CD4-positive, alpha-beta memory T cell (primary cell): ENCODE measurements at places on chromosomes 13 and 19.

DNA sequence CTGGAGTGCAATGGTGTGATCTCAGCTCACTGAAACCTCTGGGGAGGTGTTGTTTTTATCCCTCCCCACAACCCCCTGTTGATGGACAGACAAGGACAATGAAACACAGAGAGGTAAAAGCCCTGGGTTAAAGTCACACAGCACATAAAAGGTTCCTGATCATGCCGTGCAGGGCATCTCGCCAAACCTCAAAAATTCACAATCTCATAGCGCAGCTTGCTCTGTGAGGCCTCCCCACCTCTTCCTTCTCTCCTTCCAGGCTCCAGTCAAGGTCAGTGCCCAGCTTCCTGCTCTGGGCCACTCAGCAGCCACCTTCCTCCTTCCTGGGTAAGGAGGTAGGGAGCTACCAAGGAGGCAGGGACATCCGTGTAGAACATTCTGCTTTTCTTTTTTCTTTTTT lies 2.3 kb downstream of the FUT2 start:
- no peak for DNase-seq

DNA sequence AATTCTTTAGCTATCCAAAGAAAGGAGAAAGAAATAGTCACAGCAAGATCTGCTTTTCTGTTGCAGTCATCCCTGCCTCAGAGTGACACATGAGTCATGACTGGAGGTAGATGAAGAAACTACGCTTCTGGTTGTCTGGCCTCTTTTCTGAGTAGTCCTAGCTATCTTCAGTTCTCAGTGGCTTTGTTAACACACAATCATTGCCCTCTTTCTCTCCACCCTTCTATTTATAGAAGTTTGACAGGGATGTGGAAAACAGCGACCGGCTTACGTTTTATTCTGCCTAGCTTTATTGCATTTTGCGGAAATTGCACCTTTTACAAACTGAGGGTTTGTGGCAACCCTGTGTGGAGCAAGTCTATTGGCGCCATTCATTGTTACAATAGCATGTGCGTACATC lies 26.7 kb downstream of the SPATA13 start:
- DNase-seq: no peak

DNA sequence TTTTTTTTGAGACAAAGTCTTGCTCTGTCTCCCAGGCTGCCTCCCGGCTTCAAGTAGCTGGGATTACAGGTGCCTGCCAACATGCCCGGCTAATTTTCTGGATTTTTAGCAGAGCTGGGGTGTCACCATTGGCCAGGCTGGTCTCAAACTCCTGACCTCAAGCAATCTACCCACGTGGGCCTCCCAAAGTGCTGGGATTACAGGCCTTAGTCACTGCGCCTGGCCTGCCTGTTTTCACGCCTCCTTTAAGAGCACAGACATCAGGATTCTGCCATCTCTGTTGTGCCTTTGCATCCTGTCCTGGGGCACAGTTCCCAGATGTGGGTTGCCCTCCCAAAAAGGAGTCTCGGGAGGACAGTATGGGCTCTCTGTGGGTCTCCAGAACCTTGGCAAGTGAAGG lies 2.5 kb upstream of the PRAM1 start:
- DNase-seq: no peak

- DNase-seq: peak; percentile 17
These were observed 3.6 kb upstream of the CEACAM3 start for GRCh38 chr19:41792513-41793413.

GRCh38 chr19:8517551-8518442 lies 3.8 kb upstream of the ZNF414 start:
- DNase-seq: peak; percentile 65

GRCh38 chr13:43134868-43135267 lies 111.5 kb downstream of the DNAJC15 start:
- DNase-seq: no peak

DNA sequence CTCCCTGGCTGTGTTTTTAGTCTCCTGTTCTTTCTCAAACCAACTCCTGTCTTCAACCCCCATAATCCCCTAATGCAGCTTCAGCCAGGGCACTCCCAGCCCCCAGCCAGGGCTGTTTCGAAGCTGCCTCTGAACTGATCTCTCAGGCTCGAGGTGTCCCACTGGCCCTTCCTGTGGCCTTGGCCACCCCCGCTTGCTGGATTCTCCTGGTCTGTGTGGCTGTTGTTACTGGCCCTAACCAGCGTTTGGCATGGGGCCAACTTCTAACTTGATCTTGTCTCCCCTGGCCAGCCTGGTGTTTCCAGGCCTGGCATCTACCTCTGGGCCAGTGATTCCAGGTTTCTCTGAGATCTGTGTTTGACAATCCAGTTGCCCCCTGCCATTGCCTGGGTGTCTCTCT lies 11.0 kb downstream of the XAB2 start:
- no peak for DNase-seq

- no peak for DNase-seq
These were observed 9.7 kb downstream of the DEDD2 start for GRCh38 chr19:42207767-42208271.

DNA sequence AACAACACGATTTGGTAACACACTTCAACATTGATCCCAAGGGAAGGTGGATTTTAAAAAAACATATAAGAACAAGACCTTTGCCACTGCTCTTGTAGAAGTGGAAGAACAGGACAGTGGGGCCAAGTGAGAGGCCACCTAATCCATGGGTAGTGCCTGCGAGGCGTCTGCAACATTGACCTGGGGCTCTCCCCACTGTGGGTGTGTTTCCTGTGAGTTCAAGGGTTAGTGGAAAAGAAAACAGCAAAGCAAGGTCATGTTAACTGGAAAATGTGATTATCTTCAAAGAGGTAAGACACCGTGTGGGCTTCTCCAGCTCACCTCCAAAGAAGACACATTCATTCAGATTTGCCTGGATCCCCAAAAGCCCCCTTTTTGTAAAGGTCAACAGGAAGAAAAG lies 327.0 kb downstream of the UQCRFS1 start:
- DNase-seq: no peak

- DNase-seq: no peak
These were observed 464.9 kb upstream of the GPC6 start for GRCh38 chr13:92761710-92762109.

DNA sequence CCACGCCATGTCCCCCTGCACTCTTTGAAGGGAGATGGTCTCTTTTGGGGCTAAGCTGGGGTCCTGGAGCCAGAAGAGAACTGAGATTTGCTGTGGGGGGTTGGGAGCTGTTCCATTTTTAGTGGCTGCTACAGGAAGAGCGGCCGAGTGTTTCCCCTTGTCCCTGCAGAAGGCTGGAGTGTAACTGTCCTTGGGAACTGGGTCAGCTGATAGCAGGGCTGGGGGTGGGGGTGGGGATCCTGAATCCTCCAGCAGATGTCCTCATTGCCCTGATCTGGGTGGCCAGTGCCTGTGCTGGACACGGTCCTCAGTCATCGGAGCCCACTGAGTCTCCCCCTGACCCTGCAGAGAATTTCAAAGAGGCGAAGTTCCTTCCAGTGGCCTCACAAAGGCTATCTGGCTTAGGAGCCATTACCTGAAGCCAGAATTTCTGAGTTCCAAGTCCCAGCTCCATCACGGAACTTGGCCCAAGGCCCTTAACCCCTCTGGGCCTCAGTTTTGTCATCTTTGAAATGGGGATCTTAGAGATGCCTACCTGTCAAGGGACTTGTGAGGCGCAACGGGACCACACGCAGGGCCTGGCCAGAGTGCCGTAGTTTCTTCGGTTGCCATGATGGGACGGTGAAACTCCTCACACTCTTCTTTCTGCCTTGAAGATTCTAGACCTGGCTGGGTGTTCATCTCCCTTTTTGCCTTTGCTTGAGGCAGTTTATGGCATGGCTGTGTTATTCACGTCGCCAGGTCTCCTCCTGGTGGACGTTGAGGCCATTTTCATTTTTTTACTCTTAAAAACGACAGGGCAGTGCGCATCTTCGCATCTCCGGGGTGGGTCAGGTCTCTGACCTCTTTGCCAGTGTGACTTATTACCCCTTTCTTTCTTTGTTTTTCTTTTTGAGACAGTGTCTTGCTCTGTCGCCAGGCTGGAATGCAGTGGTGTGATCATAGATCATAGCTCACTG lies 51.9 kb downstream of the DNM2 start:
- DNase-seq: peak; percentile 20

DNA sequence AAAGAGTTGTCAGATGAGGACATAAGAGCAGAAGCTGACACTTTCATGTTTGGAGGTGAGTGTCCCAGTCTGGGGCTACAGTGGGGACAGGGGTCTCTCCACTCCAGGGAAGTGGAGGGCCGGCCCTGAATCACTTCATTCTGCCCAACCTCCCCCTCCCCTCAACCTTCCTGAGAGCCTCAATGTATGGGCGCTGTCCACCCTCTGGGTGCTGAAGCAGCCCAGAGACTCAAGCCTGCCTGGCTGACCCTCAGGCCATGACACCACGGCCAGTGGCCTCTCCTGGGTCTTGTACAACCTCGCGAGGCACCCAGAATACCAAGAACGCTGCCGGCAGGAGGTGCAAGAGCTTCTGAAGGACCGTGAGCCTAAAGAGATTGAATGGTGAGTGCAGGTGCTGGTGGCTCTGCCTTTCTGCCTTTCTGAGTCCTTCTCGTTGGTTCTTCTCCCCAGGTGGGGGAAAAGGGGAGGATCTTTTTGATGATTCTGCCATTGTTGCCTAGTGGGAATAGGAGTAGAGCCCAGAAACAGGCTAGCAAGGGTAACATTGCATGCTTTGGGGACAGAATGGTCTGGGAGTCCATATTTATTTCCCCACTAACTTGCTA lies 8.8 kb downstream of the CYP4F8 start:
- DNase-seq: no peak

- DNase-seq: no peak
These were observed 266.3 kb downstream of the PCDH20 start for GRCh38 chr13:61149331-61149730.

GRCh38 chr13:98486412-98486811 lies 90.5 kb downstream of the STK24 start:
- DNase-seq: no peak

GRCh38 chr13:90448466-90449037 lies 898.9 kb upstream of the MIR17HG start:
- no peak for DNase-seq

- no peak for DNase-seq
These were observed 2.2 kb upstream of the SLC7A1 start for GRCh38 chr13:29597706-29598105.

GRCh38 chr13:33787051-33787591 lies 30.8 kb upstream of the RFC3 start:
- DNase-seq: peak; percentile 33

GRCh38 chr19:4897146-4897545 lies 5.5 kb downstream of the ARRDC5 start:
- no peak for DNase-seq

GRCh38 chr19:42538841-42539709 lies 10.8 kb upstream of the CEACAM1 start:
- DNase-seq: no peak

DNA sequence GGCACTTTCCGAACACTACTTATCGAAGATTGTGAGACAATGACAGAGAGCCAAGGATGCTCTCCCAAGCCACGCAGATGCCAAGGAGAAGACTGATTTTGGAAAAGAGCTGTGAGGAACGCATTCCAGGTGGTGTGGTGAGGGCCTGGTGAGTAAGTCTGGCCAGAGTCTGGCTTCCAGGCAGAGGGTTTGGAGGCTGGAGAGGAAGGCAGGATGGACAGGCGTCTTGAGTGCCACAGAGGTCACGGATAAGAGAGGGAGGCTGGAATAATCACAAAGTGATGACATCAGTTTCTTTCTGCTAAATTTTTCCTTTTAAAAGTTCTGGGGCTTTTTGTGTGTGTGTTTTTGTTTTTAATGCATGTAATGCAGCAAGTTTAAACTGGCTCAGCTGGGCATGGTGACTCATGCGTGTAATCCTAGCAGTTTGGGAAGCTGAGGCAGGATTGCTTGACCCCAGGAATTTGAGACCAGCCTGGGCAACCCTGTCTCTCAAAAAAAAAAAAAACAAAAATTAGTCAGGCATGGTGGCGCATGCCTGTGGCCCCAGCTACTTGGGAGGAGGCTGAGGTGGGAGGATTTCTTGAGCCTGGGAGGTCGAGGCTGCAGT lies 235.1 kb downstream of the NALCN start:
- no peak for DNase-seq

DNA sequence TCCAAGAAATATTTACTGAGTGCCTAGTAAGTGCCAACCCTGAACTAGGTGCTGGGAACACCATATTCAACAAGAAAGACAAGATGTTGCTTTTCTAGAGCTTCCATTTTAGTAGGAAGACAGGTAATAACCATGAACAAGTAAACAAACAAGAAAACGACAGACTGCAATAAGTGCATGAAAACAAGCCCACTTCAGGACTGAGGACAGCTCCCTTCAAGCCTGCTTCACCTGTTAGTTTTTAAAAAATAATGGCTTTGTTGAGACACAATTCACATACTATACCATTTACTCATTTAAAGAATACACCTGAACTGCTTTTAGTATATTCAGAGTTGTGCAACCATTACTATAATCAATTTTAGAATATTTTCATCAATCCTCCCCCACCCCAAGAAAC lies 30.4 kb downstream of the CYP4F22 start:
- no peak for DNase-seq

GRCh38 chr19:41194157-41194552 lies 1.1 kb downstream of the CYP2S1 start:
- DNase-seq: no peak

DNA sequence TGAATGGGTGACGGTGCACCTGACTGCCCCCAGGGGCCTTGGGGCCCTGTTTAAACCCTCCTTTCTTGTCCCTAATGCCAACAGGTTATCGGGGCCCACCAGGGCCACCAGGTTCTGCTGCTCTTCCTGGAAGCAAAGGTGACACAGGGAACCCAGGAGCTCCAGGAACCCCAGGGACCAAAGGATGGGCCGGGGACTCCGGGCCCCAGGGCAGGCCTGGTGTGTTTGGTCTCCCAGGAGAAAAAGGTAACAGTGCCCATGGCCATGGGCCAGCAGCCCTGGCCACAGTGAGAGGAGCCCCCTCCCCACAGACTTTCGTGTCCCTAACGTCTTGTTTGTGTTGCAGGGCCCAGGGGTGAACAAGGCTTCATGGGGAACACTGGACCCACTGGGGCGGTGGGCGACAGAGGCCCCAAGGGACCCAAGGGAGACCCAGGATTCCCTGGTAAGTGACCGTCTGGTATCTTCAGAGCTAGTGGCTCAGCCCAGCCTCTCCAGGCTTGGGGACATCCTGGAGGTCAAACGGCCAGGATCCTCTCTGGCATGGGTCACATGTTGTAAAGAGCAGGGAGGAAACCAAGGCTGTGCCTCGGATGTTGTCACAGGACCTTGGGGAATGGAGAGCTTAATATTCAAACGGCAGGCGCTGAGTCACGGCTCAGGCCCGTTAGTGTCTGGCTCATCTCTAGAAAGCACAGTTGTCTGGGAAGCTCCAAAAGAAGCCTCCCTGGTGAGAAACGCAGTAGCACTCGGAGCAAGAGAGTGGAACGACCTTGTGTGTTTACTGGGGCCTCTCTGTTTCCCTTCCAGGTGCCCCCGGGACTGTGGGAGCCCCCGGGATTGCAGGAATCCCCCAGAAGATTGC lies 58.3 kb downstream of the RAB20 start:
- no peak for DNase-seq
